Stimulated activated CD8-positive, alpha-beta memory T cell treated with anti-CD3 and anti-CD28 coated beads, Interleukin-4, amount 100 ng/mL, for 1 hour (primary cell): ENCODE measurements at places on chromosomes 16 and 17.
A peak's percentile ranks its signal among the peaks of the same experiment; 100 is the strongest.

DNA sequence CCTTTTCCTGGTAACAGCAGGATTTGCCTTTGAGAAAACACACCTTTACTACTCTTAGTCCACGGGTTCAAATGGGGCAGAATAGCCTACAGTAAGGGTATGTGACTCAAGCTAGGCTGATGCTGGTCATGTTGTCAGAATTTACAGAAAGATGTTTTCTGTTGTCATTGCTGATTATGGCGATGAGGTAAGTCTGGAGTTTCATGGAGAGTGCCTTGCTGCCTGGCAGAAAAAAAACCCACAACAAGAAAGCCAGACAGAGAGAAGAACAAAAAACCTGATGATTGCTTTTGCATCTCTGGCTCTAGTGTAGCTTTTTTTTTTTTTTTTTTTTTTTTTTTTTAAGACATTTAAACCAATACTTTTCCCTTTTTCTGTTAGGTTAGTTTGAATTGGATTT is 47.9 kb downstream of the SLC6A4 start:
- no peak for DNase-seq

DNA sequence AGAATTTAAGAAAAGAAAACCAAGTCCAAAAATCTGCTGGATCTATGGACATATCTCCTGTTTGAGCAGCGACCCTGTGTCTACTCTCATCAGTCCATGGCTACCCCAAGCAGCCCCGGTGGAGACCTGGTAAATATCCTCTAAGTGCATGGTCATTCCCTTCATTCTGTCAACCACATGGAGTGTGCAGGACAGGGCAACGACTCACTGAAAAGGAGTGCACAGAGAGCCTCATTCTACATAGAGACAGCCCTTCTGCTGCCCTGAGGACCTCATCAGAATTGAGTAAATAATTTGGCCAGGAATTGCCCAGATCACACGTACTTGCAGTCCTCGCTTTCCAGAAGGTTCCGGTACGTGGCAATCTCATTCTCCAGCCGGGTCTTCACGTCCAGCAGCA is 3.0 kb downstream of the KRT38 start:
- DNase-seq = no peak

- peak; percentile 31 for DNase-seq
Measured at GRCh38 chr16:71807905-71808592, 585 bp downstream of the AP1G1 start.

DNA sequence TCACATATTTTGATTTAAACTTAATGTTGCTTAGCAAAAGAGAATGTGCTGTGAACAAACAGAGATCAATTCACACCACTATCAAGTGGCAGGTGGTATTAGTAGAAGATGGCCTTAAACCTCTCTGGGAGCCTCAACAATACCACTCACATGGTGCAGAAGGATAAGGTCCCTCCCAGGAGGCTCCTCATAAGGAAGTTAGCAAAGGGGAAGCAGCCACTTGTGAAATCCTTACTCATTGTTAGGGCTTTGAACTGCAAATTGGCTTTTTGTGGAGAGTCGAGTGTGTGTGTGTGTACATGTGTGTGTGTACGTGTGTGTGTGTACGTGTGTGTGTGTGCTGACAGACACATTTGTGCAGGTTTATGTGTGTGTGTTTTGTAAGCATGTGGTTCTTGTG is 48.9 kb upstream of the ASIC2 start:
- DNase-seq = no peak

DNA sequence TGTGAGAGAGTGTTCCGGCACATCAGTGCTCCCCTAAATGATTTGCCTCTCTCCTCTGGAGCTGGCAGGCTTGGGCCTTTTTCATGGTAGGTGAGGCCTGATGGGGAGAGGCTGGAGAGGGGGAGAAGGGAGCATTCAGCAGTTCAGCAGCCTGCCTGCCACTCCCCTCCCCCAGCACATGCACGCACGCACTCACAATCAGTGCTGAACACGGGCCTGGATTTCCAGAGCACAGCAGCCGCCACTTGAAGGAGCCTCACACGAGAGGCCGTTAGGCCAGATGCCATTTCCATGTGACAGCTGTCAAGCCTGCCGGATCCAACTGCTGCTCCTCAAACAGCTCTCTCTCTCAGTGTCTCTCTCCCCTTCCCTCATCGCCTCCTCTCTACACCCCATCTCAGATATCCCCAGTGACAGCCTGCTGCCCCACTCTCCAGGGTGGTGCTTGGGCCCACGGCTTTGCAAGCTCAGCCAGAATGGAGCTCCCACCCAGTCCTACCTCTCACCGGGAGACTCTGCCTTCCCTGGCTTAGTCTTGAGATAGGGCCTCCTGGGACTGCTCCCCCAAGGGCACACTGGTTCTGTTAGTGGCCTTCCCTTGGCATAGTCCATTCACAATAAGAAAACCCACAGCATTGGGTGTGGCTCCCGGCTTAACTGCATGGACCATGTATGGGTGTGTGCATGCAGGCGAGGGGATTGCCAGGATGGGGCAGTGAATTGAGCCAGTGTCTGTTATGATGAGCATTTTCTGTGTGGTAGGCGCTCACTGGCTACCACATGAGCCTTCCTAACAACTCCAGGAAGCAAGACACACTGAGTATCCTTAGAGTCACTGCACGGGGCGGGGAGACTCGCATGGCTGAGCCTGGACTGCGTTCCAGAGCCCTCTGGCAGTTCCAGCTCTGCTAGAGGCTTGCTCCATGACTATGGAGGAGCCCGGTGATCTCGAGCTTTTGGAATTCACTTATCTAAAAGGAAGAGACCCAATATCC is 226.2 kb downstream of the CCDC182 start:
- no peak for DNase-seq

GRCh38 chr16:49731911-49732310 is 124.0 kb downstream of the ZNF423 start:
- no peak for DNase-seq

GRCh38 chr17:68443972-68444464 is 13.3 kb downstream of the WIPI1 start:
- no peak for DNase-seq

GRCh38 chr16:1008085-1008484 is 26.5 kb downstream of the SOX8 start:
- DNase-seq = no peak

GRCh38 chr17:77036136-77036840 is 104.5 kb upstream of the SEC14L1 start:
- no peak for DNase-seq

- DNase-seq = no peak
Measured at GRCh38 chr17:82236142-82236971, 7.5 kb downstream of the SLC16A3 start.

- DNase-seq = peak; percentile 33
Measured at GRCh38 chr16:2532494-2533141, 1.4 kb upstream of the CEMP1 start.

DNA sequence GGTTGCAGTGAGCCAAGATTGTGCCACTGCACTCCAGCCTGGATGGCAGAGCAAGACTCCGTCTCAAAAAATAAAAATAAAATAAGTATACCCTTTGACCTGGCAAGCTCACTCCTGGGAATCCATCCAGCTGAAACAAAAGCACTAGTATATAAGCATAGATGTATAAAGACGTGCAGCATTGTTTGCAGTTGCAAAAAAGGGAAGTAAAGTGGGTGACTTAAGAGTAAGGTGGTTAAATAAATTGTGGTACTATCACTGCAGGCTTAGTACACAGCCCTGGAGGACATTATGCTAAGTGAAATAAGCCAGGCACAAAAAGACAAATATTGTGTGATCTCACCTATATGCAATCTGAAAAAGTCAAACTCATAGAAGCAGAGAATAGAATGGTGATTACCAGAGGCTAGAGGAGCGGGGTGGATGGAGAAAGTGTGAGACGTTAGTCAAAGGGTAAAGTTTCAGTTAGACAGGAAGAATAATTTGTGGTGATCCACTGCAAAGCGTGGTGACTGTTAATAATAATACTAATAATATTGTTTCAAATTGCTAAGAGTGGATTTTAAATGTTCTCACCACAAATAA is 113.0 kb downstream of the MYO1D start:
- DNase-seq = no peak

DNA sequence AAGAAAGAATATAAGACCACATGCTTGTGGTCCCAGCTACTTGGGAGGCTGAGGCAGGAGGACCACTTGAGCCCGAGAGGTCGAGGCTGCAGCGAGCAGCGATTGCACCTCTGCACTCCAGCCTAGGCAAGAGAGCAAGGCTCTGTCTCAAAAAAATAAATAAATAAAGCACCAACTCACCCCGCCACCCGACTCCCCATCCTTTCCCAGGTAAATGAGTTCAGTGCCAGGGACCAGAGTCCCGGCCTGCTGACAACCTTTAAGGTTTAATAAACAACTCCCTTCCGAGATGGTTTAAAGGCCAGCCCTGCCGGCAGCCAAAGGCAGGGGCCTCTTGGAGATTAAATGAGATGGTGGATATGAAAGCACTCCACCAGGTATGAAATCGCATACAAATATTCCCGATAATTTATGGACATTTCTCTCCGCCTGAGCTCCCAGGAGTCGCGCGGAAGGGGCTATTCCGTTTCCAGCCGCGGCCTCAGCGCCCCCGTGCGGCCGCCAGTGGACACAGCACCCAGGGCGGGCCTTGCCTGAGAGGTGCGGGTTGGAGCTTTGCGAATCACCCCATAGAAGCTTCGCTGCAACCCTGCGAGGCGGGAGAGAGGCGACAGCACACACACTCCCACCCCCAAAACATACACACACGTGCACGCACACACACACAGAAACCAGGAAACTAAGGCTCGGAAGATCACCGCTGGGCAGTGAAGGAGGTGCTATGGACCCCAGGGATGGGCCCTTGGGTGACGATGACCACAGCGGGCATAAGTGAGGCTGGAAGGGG is 4.0 kb upstream of the RPL38 start:
- DNase-seq = no peak

- no peak for DNase-seq
Measured at GRCh38 chr16:22348291-22348690, 26.1 kb downstream of the CDR2 start.

- DNase-seq = no peak
Measured at GRCh38 chr17:21185061-21185460, 28.9 kb downstream of the TMEM11 start.

DNA sequence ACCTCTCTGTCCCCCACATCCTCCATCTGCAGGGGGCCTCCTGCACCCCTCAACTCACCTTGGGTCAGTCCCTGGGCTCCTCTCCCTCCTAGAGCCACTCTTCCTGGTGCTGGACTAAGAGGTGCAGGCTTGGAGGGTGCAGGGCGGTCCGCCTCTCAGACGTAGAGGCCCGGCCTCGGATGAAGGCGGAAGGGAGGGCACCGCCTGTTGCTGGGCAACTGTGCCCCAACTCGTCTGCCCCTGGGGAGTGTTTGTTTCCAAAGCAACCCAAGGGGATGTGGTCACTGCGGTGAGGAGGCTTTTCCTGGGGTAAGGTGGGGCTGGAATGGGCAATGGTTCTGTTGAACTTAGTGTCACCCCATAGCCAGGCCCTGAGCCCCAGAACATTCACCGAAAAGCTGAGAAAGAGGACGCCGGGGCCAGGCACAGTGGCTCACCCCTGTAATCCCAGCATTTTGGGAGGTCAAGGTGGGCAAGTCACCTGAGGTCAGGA is at the start of gene C16orf54:
C16orf54 (minus strand) TSS at position 138 of the 493 bp plus-strand sequence. CDS start 1,039 bp downstream, outside the sequence.
- DNase-seq = peak; percentile 89

- DNase-seq = no peak
Measured at GRCh38 chr17:29533976-29534375, 32.9 kb downstream of the ABHD15 start.

DNA sequence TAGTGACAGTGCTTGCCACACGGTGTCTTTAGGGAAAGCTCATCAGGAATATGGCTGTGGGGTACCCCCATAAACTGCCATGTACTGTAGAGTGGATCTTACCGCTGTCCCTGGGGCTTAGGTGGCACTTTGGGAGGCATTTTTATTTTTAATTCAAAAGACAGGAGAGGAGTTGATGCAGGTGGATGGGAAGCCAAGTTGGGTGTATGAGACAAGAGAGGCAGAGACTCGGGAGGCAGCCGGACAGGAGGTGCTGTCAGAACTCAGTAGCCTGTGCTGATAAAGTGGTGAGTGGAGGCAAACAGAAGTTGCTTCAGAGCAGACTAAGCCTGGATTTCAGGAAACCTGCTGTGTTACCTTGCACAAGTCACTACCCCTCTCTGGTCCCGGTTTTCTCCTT is 185.9 kb downstream of the TMEM132E start:
- no peak for DNase-seq

GRCh38 chr17:55482591-55483389 is 28.5 kb downstream of the SMIM36 start:
- DNase-seq = no peak

GRCh38 chr17:56977673-56978395 is at the start of gene SCPEP1:
Gene SCPEP1 (plus strand): TSS chr17:56978131. CDS start chr17:56978160, 29 bp downstream.
- peak; percentile 43 for DNase-seq

DNA sequence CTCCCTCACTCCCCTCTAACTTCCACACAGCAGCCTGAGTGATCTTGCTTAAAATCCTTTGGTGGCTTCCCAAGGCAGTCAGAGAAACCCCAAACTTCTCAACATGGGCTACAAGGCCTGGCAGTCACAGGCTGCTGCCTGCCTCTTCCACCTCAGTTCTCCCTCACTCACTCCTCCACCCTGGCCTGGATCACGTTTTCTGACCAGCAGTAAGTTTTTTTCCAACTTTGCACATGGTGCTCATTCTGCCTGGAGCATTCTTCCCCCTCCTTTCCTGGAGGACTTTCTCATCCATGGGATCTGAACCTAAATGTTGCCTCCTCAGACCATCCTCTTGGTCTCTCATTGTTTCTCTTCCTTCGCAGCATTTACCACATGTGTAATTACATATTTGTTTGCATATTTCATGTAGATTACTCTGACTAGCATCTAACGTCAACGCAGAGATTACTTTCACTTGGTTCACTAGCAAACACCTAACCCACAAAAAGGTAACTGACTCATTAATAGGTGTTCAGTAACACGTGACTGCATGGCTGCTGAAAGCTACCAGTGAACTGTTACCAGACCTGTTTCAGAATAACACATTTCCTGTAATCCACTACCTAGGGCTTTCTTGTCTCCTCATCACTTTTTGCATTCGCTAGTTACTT is 17.1 kb downstream of the GNA13 start:
- no peak for DNase-seq

DNA sequence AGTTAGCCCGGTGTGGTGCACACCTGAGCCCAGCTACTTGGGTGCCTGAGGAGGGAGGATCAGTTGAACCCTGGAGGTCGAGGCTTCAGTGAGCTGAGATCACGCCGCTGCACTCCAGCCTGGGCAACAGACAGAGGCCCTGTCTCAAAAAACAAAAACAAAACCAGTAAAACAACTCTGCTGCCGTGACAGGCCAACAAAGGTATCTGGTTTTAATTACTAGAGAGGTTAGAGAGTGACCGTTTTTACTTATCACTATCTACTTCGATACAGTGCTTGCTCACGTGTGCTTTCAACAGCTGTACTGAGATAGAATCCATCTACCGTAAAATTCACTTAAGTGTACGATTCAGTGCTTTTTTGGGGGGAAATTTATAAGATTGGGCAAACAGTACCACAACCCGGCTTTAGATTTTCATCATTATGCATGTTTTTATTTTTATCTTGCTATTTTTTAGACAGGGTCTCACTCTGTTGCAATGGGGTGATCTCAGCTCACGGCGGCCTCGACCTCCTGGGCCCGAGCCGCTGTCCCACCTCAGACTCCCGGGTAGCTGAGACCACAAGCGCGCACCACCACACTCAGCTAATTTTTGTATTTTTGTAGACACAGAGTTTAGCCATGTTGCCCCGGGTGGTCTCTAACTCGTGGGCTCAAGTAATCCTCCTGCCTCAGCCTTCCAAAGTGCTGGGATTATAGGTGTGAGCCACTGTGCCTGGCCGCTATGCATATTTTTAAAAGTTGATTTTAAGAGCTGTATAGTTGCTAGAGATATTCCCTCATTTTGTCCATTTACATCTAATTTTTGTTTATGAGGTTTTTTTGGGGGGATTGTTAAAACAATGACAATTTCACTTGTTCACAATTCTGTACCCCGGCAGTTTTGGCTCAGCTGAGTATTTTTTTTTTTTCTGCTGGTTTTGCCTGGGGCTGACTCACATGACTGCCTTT is 30.9 kb downstream of the SERPINF1 start:
- DNase-seq = no peak
